Heart right ventricle (tissue), 16 donors: ENCODE measurements at places on chromosomes 6 and 20. TPM values are rescaled to one million over a fixed set of nuclear protein-coding genes. Genes with fewer than 3 reads are reported as not detected.

DNA sequence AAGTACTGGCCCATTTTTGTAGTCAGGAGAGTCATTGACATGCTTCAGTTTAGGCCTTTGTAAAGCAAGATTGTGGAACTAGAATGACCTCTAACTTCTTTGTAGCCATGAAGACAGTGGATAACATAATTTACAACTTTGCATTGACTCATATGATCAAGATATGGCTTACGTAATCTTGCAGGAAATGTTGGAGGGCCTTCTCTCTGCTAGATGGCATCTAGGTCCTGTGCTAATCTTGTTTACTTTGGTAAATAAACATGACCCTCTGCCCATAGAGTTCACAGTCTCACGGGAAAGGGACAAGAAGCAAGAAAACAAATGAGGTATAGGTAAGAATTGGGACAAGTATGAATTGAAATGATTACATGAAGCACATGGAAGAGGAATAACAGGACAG lies 355.2 kb upstream of the ARID1B start:
- no peak for DNase-seq

Gene SLC17A5
- total RNA-seq = 5.4 TPM

DNA sequence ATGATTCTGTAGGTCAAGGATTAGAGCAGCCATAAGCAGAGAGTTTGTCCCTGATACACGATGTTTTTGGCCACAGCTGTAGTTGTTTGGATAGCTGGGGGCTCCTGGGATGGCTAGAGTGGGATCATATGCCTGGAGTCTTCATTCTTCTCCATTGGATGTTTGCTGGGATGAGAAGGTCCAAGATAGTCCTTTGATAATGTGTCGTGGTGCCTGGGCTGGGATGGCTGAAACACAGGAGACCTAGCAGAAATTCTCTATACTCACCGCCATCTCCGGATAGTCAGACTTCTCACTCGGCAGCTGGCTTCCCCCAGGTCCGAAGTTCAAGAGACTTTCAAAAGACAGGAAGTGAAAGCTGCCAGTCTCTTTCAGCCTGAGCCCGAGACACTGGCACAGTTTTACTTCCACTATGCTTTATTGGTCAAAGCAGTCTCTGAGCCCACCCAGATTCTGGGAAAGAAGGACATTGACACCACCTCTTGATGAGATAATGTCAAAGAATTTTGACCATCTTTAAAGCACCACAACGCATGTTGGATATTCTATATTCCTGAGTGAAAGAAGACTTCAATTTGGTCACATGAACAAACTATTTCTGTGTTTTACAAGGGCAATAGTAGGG lies 16.0 kb downstream of the MARCKS start:
- DNase-seq = peak; percentile 34

Gene MTG2
- total RNA-seq = 28.6 TPM

GRCh38 chr6:167426651-167427050 lies 101.8 kb downstream of the TTLL2 start:
- DNase-seq = no peak

Gene MARCKS
- total RNA-seq = 19.2 TPM

DNA sequence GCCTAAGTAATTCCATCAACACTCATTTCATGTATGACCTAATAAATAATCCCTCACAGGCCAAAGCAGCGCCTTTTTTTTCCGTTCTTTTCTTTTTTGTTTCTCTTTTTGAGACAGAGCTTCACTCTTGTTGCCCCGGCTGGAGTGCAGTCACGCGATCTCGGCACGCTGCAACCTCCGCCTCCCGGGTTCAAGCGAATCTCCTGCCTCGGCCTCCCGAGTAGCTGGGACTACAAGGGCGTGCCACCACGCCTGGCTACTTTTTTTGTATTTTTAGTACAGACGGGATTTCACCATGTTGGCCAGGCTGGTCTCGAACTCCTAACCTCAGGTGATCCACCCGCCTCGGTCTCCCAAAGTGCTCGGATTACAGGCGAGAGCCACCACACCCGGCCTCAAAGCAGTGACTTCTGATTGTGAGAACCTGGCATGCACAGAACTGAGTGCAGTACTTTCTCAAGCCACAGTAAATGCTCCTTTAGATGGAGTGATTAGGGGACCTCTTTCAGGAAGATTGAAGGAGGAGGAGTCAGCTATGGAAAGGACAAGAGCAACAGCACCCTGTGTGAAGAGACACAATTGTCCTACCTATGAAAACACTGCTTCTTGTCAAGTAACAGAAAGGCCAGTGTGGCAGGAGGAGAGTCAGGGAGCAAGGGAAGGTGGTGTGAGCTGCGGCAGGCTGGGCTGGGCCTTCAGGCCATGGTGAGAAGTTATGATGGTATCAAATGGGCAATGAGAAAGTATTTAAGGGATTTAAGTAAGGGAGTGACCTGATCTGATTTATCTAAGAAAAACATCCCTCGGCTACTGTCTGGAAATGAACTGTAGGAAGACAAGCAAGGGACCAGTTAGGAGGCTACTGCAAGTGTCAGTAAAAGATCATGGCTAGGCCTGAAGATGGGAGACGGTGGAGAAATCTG lies 1.7 kb upstream of the SCAF8 start:
- DNase-seq = no peak

DNA sequence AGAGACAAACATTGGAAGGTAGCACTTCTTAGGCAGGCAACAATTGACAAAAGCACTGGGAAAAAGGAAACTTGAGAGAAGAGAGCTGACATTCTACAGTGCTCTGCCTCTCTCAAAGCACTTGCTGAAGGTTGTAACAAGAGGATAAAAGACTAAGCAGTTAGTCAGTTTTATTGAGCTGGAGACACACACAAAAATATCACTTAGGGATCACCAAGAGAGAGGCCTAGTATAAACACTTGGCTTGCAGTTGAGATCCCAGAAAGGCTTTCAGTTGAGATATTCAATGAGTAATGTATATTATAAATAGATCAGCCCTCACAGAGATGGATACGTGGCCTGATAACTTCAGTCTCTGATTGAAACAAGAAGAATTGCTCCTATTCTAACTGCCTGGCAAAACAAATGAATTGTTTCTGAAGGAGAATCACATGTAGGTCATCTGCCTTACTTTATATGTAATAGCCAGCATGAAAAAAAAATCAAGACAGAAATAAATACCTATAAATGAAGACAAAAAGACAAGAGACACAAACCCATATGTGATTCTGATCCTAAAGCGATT lies 747.2 kb upstream of the MAN1A1 start:
- DNase-seq = no peak

DNA sequence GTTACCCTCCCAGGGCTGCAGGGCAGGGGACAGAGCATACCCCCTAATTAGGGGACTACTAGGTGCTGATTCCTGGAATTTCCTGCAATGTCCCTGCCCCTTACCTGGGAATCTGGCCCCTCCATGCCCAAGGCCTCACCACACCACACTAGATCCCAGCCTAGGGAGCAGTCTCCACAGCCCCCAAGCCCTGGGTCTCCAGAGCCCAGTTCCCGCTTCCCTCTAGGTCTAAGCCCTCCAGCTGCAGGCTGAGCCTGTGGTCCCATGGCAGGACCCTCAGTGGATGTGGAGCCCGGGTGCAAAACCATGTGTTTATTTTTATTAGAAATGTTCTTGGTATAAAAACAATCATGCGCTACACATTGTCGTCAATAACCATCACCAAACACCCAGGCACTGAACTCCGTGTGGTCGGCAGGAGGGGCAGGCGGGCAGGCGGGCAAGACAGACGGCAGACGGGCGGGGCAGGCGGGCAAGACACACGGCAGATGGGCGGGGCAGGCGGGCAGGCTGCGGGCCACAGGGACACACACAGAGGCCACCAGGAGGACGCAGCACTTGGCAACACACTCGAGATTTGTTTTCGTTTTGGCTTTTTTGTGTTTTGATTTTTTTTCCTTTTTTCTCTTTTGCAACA lies 124.2 kb downstream of the GRM4 start:
- DNase-seq = no peak

DNA sequence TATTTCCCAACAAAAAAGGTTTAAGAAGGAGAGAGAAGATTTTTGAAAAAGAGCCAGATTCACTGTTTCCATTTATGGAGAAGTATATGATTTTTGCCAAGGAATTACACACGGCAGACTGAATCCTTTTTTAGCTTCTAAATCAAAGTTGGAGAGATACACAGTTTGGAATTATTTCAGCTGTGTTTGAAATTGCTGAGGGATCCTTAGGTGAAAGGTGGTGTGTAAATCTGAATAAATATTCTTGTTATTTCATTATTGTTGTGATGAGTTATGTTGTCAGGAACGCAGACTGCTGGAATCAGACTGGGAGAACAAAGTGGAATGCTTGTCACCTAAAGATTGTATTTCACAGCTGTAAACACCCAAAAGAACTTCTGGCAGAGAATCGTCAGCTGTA lies 168.5 kb upstream of the AKIRIN2 start:
- DNase-seq = no peak

DNA sequence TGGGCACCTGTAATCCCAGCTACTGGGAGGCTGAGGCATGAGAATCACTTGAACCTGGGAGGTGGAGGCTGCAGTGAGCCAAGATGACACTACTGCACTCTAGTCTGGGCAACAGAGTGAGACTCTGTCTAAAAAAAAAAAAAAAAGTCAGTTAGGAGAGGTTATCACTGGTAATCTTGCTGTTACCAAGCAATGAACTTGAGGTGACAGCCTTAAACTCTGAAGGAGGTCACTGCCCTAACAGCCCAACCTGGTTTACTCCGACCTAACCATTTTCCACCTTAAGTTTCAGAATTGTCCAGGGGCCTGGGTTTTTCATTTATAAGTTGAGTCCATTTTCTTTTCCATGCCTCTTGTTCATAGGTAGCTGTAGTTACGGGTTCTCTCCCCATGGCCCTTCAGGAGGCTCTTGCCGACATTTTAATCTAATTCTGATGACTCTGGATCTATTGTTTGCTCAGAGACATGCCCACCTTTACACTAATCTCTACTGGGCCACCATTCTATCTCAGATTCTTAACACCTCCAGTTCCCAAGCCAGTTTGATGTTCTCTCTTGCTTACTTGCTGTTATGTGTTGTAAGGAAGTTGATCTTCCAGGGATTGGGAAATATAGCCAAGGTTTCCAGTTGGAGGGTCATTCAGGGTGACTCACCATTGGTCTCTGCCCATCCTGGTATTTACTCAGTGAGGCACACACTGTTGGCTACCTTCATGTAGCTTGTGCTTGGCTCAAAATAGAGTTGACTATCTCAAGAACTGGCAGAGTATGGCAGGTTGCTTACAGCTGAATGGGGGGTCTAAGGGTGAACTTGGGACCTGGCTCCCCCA lies 29.1 kb downstream of the SHLD1 start:
- no peak for DNase-seq

GRCh38 chr6:34246563-34247391 lies 2.0 kb downstream of the SMIM29 start:
- DNase-seq = no peak

DNA sequence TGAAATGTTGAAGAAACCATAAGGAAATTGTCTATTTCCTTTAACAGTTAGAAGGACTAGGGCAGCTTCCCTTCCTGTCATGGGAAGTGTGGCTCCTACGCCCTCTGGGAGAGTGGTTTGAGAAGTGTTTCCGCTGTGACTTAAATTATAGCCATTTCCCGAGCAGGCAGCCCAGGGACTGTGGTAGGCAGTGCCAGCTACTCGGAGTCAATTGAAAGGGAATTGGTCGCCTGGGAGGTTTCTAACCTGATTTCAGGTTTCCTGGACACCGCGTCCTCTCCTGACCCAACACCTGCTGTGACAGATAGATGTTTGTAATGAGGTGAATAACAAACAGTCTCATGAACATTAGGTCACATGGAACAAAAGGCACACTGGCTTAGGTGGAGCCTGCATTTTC lies 256.1 kb upstream of the PLCB4 start:
- peak; percentile 9 for DNase-seq

DNA sequence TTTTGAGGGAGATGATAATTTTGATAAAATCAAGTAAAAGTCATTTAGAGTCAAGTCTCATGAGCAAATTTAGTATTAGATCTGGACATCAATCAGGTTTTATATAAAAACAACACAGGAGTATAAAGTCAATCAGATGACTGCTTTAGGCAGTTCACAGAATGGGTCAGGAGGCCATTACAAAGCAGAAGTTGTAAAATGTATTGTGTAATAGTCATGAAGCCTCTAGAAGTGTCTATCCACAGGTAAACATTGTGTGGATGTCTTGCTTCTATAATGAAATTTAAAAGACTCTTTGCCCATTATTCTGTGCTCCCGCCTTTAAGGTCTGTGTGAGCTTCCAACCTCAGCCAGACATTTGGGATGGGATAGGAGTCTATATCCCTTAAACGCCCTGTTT lies 28.8 kb downstream of the MAP7 start:
- DNase-seq = no peak

- no peak for DNase-seq
These were observed 8.4 kb downstream of the MUC21 start for GRCh38 chr6:30991891-30992290.
